Left lobe of liver (tissue), 2 donors: ENCODE measurements at places on chromosomes 4 and X.

DNA sequence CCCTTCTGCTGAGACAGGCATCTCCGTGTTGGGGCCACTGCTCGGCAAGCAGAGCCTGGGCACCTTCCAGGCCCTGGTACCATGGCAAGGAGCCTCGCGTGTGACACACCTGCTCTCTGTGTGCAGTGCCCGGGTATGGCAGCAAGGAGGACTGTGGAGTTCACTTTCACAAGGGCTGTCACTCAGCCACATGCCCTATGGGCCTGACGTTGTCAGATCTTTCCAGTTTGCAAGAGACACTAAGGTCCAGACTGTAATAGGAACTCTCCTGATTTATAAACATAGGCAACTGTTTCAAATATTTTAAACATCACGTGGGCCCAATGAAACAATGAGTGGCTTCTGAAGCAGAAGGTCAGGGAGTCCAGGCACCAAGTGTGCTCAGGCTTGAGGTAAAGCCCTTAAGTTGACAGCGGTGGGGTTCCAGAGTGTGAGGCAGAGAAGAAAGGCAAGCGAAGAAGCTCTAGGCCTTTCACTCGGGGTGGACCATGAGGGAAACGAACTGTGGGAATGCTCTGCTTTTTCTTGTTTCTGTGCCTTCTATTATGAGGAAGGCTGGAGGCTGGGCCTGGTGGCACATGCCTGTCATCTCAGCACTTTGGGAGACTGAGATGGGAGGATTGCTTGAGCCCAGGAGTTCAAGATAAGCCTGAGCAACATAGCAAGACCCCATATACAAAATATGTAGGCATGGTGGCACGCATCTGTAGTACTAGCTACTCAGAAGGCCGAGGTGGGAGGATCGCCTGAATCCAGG is 108.6 kb upstream of the TRIM2 start:
- no peak for DNase-seq

GRCh38 chr4:700587-701264 is 4.9 kb upstream of the PCGF3 start:
- no peak for DNase-seq

- DNase-seq = no peak
Measured at GRCh38 chr4:110245577-110245976, 47.2 kb upstream of the ELOVL6 start.

- DNase-seq = no peak
Measured at GRCh38 chr4:23320931-23321587, 568.8 kb downstream of the PPARGC1A start.

- no peak for DNase-seq
Measured at GRCh38 chr4:27666943-27667342, 806.3 kb downstream of the STIM2 start.

GRCh38 chr4:11735651-11736050 is 307.0 kb upstream of the HS3ST1 start:
- no peak for DNase-seq

- no peak for DNase-seq
Measured at GRCh38 chr4:150010525-150011126, 67.6 kb upstream of the DCLK2 start.

GRCh38 chr4:76251441-76252270 is at the start of gene FAM47E:
FAM47E (plus strand) TSS chr4:76251721; CDS start chr4:76251747, 26 bp downstream.
- DNase-seq = peak; percentile 95

GRCh38 chrX:74246524-74246923 is 57.5 kb upstream of the ZCCHC13 start:
- no peak for DNase-seq

- DNase-seq = no peak
Measured at GRCh38 chrX:108833993-108834392, 97.6 kb upstream of the IRS4 start.
